NCI-H1930 (cell line): ENCODE measurements at places on chromosomes 2 and 18.

DNA sequence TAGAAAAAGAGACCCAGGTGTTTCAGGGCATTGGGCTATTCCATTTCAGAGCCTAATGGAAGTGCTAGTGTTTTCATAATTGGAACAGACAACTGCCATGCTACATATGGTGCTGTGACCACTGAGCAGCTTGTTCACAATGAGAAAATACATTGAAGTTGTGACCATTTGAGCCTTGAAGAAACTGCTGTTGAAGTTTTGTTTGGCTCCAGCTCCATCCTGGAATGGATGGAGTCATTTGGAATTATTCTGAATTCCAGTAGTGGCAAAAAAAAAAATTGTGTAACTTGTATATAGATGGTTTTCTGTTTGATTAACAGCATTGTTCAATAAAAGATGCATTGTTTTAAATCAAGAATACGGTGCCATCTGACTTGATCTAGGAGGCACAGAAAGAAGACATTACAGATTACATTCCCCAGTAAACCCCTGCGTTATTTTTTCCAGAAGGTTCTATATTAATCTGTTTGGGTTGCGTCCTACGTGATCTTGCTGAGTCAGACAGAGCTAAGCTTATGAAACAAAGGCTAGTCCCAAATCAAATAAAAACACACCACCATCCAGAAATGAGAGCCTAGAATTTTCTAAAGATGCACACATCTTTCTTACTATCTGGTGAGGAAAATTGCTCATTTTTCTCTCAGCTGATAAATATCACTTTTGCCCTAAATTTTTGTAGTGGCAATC is 19.2 kb downstream of the FMNL2 start:
- DNase-seq: no peak

DNA sequence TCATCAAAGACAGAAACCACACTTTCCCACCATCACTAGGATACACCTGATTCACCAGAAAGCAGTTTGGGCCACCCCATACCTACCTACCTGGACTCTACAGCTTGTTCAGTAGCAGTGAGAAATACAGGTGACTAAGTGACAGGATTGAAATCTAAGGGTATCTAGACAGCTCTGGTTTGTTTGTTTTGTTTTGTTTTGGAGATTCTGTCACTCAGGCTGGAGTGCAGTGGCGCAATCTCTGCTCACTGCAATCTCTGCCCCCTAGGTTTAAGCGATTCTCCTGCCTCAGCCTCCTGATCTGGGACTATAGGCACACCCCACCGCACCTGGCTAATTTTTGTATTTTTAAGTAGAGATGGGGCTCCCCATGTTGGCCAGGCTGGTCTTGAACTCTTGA is 3.1 kb downstream of the TTC21B start:
- no peak for DNase-seq

DNA sequence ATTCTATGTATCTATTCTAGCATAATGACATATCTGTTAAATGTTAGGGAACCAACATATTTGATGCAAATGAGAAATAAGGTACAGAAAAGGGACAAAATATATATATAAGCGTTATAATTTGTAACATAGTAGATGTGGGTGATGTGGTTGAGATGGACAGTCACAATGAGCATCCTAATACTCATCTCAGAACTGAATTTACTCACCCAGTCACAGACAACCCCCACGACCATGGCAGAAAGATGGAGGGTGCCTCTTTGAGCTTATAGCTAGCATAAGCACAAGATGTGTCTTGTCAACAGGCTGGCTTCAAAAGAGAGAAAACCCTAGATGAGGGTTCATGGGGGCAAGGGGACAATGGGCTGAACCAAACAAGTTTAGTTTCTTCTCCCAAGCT is 9.1 kb upstream of the DSG3 start:
- no peak for DNase-seq

- no peak for DNase-seq
These were observed 179.6 kb downstream of the RNF144A start for GRCh38 chr2:7096726-7097352.

GRCh38 chr18:58438161-58438957 is 190.5 kb downstream of the ALPK2 start:
- DNase-seq: no peak

DNA sequence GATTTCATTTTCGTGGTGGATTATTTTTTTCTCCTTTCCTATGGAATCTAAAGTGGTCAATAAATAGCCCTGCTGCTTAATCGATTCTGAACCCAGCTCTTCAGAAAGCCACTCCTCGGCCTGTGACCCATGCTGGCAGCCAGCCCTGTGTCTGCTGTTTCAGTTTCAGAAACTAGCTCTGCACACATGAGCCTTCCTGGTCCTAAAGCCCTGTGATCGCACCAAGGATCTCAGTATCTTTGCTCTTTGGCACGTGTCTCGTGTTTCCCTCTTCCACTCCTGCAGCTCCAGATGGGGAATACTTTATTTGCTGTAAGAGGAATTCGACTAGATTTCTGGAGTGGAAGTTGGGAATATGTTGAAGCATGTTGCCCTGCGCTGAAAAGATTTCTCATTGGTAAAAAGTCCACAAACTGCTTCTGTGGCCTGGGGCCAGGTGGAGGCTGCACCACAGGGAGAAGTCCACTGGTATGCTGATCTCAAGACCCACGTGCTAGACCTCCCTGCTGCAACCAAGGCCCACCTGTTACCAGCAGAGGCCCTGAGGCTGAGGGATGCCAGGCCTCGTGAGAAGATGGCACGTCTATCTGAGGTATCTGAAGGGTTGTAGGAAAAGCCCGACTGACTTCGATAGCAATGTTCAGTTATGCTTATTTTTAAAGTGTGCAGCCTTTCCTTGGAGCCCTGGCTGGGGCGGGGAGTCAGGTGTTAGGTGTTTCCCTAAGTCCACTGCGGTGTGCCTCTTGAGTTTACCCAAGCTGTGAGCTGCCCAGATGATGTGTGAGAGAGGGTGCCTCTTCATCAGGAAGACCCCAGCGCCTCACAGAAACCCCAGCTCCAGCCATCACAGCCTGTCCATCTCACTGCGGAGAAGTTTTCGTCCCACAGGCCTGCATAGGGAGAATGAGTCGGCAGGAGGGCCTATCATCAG is 33.6 kb upstream of the CELF4 start:
- no peak for DNase-seq

DNA sequence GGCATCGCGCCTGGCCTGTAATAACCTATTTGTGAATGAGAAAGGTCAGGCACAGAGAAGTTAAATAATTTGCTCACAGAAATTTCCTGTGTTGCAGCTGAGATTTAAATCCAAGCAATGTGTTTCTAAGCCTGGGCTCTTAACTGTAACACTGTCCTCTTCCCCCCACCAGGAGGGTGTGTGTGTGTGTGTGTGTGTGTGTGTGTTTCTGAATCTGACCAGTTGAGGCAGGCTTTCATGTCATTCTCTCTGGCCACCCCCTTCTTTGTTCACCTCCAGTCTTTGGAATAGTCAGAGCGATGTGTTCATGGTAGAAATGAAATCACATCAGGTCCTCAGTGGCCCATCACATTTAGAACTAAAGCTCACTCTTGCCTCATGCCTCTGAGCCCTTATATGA is 81.2 kb downstream of the NEDD4L start:
- DNase-seq: no peak

- DNase-seq: no peak
These were observed 249.4 kb upstream of the FAM98A start for GRCh38 chr2:33848486-33848885.
